Kidney (tissue), 22 donors: ENCODE measurements at places on chromosomes 2 and 18. TPM values are rescaled to one million over a fixed set of nuclear protein-coding genes. Genes with fewer than 3 reads are reported as not detected.

- DNase-seq = no peak
Measured at GRCh38 chr2:53033411-53033810, 734.2 kb upstream of the CHAC2 start.

The RAB31 gene
- 77.1 TPM for total RNA-seq

GRCh38 chr18:3649633-3650426 lies 199.9 kb downstream of the TGIF1 start:
- DNase-seq = no peak

The MTCL1 gene
- 15.3 TPM for total RNA-seq

GRCh38 chr18:62757399-62758010 lies 42.2 kb downstream of the PHLPP1 start:
- DNase-seq = no peak

- DNase-seq = peak; percentile 89
Measured at GRCh38 chr2:74515981-74516633, 1.9 kb downstream of the TLX2 start.

The GAL3ST2 gene
- 0.19 TPM for total RNA-seq

GRCh38 chr2:217626926-217627325 lies 375.9 kb downstream of the TNS1 start:
- no peak for DNase-seq

GRCh38 chr18:48996901-48997463 lies 46.2 kb upstream of the SMAD7 start:
- DNase-seq = no peak

The MC2R gene
- total RNA-seq = not detected

The TGFA gene
- total RNA-seq = 30.8 TPM

- no peak for DNase-seq
Measured at GRCh38 chr2:98846041-98846440, 90.0 kb downstream of the CRACDL start.

DNA sequence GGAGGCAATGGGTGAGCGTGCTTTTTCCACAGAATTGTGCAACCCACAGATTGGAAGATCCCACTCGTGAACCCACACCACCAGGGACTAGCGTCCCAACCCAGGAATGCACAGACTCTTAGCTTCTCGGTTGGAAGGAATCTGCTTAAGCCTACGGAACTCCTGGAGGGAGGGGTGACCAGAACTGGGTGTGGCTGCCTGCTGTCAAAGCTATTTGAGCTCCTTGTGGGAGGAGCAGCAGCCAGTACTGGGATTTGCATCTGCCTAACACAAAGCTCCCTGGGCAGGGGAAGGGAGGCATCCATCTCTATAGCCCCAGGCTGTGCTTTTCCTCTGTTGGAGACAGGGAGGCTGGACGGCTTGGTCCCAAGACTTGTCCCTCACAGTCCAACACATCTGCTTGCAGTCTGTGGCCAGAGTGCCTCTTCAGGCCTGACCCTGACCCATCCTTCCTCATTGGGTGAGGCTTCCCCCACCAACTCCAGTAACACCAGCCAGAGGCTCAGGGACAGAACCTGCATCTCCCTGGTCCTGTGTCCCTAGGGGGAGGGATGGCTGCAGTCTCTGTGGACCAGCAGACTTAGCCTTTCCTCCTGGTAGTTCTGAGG lies 27.9 kb downstream of the HNMT start:
- DNase-seq = no peak

The CETN1 gene
- not detected for total RNA-seq

The DAW1 gene
- 1.7 TPM for total RNA-seq

DNA sequence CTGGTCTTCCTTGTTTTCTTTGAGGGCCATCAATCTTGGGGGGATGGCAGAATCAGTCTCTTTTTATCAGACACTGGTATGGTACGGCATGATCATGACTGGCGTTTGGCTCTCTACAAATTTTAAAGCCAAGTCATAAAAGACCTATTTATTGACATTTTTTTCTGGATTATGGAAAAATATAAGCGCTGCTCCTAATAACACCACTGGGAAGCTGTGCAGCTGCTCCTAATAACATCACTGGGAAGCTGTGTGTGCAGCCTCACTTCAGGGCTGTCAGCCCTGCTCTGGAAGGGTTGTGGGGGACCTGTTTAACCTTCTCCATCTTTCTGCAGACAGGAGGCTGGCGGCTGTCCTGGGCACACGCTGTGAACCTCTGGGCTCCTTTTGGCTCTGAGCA lies 88.9 kb downstream of the SNTG2 start:
- no peak for DNase-seq

DNA sequence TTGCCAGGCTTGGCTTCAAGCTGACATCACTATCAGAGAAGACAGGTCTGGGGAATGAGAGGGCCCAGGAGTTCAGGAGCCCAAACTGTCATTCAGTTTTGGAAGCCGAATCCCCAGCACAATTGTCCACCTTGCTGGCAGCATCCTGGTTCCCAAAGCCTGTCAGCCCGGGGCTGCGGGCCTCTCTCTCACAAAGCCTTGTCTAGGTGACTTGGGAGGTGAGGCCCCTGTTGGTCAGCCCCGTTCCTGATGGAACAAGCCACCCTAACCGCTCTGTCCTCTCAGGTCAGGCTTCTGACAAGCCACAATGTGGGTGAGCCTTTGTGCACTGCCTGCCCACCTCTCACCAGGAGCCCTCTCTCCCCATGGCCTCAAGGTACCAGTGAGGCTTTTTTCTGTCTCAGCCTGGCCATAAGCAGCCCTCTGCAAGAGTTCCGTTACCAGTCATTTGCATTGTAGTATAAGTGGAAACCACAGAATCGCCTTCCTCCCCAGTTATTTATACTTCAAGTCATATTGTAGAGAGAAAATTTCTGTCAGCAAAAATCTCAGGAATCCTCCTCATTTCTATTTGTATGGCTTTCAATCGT lies 100.6 kb downstream of the MSH2 start:
- DNase-seq = no peak

The MLPH gene
- total RNA-seq = 9.6 TPM

GRCh38 chr2:100344433-100344832 lies 22.1 kb upstream of the LONRF2 start:
- DNase-seq = no peak

The SP140 gene
- total RNA-seq = 7.3 TPM

DNA sequence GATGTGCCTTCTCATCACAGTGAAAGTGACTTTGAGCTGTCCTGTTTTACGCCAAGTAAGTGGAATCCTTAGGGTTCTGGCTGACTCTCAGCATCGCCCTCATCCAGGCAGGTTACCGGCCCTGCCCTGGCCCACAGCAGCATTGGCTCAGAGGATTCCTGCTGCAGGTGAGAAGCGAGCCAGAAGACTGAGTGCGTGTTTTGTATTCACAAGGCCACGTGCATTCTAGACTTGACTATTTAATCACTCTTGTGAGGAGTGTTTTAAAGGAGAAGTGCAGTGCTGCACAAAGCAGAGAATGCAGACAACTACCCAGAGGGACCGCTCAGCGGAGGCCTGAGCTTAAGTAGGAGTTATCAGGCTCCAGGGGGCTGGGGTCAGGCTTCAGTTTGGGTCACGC lies 48.3 kb downstream of the LAMA3 start:
- DNase-seq = no peak

The LYG1 gene
- 21.0 TPM for total RNA-seq

GRCh38 chr18:45874491-45875184 lies 49.2 kb downstream of the SIGLEC15 start:
- no peak for DNase-seq

GRCh38 chr2:194946826-194947225 lies 710.2 kb upstream of the SLC39A10 start:
- DNase-seq = no peak

DNA sequence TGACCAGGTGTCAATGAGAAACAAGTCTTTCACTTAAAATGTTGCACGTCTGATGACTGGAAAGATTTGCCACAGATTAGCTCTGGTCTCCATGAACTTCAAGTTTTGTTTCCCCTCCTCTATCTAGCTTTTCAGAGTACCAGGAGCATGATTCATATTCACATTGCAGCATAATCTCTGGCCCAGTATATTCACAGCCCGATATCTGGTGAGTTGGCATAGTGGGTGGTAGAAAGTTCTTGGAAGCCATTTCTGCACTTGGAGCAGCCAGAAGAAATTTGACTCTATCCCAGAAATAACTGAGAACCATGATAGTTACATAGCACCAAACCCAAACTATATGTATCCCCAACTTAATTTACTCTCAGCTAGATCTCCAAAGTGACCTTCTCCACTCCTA lies 503.9 kb downstream of the PID1 start:
- no peak for DNase-seq

GRCh38 chr2:53751728-53752127 lies 15.9 kb upstream of the CHAC2 start:
- no peak for DNase-seq

The NAB1 gene
- 45.0 TPM for total RNA-seq

- DNase-seq = no peak
Measured at GRCh38 chr2:107986278-107987217, at the start of gene SLC5A7. Gene SLC5A7, plus strand, starts transcription at chr2:107986524. Its CDS starts 1,632 bp downstream, at chr2:107988156.

The LRATD1 gene
- total RNA-seq = 17.3 TPM

The B4GALT6 gene
- 4.2 TPM for total RNA-seq

GRCh38 chr2:158391876-158392275 lies 64.7 kb downstream of the CCDC148 start:
- DNase-seq = no peak

The ANKRD29 gene
- total RNA-seq = 4.9 TPM

GRCh38 chr2:234495251-234496054 lies 1.4 kb downstream of the ARL4C start:
- peak; percentile 27 for DNase-seq

DNA sequence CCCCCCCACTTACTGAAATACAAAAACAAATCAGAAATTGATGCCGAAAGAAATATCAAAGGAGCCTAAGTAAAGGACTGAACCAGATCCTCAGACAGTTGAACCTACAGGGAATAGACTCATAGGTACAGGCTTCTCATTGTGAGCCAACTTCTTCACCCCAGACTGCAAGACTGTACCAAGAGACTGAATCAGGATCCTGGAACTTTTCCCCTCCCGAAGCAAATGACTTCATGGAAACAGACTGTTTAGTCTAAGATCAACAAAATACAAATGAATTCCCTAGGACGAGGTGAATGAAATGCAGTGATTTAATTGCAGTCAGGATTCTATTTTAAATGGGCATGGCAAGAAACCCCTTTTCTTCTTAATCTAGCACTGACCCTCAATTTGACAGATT lies 53.6 kb upstream of the RNF152 start:
- no peak for DNase-seq

- no peak for DNase-seq
Measured at GRCh38 chr2:186771395-186771794, 77.5 kb downstream of the FAM171B start.

GRCh38 chr2:46299365-46300263 lies 2.4 kb downstream of the EPAS1 start:
- peak; percentile 62 for DNase-seq

DNA sequence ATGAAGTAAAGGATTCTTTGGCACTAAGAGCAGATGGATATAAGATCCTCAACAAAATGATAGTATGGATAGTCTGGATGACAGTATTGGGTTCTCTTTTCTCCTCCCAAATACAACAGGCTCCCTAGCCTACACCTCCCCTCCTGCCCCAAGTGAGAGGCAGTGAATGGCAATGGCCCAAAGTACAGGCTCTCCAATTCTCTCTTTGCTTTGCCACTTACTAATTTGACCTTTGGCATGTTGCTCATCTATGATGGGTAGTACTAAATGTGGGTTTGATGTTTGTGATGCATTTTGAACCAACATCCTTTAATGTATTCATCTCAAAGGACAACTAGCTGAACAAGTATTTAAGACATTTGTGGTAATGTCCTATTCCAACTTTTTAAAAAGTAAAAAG lies 65.9 kb downstream of the EIF5B start:
- DNase-seq = no peak

GRCh38 chr2:181836583-181836982 lies 54.9 kb upstream of the ITPRID2 start:
- DNase-seq = no peak

- no peak for DNase-seq
Measured at GRCh38 chr18:13580991-13581390, 145.4 kb downstream of the FAM210A start.

The TFPI gene
- 266 TPM for total RNA-seq

DNA sequence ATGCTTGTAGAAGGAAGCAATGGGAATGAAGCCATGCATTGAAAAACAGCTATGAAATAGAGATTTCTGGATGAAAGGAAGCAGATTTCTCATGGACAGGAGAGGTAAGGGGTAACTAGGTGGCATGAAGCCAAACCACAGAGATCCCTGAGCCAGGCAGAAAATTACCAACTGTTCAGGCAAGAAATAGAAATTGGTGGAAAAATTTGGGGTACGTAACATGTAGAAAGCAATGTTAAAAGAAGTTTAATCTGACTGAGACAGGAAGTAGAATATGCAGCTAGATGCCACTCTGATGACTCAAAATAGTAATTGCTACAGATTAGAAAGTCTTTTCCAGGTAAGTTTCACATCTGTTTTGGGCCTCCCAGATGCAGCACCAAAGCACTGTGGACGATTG lies 928.5 kb upstream of the CELF4 start:
- no peak for DNase-seq
